ENCODE measurements at places on chromosomes 13 and 19.

- DNase-seq = peak; percentile 11
These were observed 27.7 kb downstream of the ZNF844 start for GRCh38 chr19:12092065-12092867.

DNA sequence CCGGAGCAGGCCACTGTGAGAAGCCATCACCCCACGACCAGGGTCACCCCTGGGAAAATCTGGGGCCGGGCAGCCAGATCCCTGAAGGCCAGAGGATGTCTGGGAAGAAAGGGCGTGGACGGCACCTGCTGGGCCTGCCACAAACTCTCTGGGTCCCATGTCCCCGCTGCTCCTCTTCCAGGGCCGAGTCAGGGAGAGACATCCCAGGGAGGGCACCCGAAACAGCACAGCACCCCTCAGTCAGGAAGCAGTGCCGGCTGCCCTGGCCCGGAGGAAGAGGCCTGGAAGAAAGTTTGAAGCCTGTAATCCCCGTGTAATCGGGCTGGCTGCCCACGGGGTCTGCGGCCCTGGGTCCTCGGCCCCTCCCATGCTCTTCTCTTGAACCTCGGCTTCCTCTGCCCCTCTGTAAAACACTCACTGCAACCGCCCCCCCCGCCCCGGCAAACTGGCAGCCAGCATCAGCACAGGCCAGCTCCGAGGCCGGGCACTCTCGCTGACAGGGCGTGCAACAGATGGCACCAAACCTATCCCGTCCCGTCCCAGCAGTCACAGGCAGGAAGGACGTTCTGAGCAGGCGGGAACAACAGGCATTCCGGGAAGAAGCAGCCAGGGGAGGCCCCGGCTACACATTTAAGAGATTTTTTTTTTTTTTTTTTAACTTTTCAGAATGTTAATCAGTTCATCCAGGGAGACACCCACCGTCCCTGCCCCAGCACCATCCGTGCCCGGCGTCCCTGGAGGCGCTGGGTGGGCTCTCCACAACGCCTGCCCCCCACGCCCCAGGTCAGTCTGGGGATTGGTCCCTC, 1.5 kb downstream of the SBNO2 start:
- no peak for DNase-seq

DNA sequence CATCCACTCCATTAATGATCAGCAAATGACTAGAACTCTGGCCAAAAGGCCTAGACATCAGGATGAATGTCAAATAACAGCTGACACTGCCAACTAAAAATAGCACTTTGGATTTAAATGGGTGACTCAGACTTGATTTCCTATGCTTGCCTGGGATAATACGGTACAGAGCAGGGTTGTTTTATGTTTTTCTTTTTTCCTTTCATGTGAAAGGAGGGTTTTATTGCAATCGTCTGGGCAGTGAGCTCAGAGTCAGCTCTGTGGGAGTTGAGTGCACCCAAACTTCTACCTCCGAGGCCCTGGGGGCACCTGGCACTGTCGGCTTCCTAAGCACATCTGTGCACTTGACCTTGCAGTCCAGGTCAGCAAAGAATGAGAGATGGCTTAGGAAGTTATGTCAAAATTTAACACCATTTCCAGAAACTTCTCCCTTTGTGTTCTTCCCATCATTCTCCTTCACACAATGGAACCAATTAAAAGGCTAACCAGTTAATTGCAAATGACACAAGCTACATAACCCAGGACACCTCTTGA, 134.1 kb downstream of the LACC1 start:
- no peak for DNase-seq

- no peak for DNase-seq
These were observed 47.1 kb downstream of the MLLT1 start for GRCh38 chr19:6232601-6233055.

- DNase-seq = no peak
These were observed 1.3 kb downstream of the TNFSF14 start for GRCh38 chr19:6668691-6669090.

DNA sequence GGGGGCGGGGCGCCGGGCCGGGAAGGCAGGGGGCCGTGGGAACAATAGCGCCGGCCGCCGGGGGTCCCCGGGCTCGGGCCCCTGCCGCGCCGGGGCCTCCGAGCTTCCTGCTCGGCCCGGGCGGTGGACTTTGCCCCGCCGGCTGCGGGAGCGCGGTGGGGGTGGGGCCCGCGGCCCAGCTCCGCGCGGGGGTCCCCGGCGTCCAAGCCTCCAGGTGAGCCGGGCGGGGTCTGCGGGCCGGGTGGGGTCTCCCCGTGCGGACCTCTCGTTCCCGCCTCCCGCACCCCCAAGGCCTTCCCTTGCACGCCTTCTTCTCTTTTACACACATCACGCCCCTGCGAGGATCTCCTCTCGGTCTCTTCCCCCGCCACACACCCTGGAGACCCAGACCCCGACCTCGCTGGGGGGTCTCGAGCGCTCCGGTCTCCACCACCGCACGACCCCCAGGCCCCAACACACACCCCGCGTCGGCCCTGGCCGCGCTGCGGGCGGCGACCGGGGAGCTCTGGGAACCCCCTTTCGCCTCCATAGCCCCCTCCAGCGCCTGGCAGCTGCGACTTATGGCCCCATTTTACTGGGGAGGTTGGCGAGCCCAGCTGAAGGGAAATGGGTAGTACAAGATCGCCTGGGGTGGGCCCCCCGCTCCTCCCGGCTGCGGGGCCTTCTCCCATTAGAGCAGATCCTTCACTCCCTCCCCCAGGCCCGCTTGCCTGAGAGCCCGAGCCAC, 711 bp downstream of the CAMSAP3 start:
- no peak for DNase-seq

- no peak for DNase-seq
These were observed 7.5 kb upstream of the C5AR2 start for GRCh38 chr19:47324502-47324901.

DNA sequence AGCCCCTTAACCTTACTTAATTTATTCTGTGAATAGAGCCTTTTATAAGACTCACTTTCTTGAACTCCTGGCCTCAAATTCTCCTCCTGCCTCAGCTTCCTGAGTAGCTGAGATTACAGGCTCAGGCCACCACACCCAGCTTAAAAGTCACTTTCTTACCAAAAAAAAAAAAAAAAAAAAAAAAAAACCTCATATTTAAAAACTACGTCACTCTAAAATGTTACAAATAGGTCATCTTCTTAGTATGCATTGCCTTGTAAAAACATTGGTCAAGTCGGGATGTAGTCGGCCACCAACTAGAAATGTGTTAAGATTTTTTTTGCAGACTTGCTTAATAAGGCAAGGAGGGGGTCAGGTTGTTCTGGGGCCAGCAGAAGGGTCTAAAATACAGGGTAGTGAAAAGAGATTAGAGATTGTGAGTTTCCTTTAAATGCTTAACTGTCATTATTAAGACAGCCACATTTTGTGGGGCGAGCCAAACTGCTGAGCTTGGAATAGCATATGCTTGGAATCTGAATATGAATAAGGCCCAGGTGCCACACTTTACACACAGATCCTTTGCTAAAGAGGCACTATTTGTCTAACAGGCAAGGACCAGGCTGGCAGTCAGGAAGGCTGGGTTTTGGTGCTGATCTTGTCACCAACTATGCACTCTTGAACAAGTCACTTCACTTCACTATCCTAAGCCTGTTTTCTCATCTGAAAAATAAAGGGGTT, 16.5 kb upstream of the IL17D start:
- DNase-seq = no peak

GRCh38 chr13:45219938-45220375, 19.1 kb upstream of the KCTD4 start:
- DNase-seq = no peak

DNA sequence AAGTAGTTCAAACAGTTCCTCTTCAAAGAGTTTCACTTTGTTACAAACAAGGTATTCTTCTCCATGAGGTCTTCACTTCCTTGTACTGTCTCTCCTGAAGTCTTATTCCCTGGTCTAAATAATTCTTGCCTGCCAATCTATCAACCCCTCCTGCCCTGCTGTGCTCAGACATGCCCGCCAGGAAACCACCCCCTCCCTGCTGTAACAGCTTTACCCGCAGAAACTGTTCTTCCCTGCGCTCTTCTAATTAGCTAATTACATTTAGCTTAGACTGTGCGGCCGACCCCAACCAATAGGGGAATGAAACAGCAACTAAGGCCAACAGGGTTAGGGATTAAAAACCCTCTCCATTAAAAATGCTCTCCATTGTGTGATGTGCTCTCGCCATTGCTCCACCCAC, 46.7 kb downstream of the ZNF846 start:
- DNase-seq = no peak

DNA sequence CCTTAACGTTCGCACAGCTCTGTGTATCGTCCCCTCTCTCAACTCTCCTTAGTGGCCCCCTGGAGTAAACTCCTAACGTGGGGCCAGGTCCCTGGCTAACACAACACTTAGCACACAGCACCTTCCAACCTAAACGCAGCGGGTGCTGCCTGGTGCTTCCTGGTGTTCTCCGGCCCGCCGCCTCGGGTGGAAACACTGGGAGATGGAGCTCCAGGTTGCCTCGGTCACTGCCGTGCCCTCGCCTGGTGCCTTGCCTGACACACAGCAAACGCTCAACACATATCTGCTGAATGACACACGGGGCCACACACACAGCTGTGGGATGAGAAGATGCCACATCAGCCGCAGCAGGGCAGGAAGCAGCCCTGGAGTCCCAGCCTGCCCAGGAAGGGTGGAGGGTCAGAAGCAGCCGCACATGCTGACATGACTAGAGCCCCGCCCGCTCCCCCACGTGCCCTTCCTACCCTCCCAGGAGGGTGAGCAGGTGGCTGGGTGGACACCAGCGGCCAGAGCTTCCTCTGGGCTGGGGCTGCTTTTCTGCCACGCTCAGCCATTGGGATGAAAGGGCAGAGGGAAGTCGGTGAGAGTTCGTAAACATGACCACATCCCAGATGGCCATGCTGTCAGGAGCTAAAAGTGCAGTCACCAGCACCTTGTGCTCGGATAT, 6.6 kb downstream of the PEPD start:
- no peak for DNase-seq

DNA sequence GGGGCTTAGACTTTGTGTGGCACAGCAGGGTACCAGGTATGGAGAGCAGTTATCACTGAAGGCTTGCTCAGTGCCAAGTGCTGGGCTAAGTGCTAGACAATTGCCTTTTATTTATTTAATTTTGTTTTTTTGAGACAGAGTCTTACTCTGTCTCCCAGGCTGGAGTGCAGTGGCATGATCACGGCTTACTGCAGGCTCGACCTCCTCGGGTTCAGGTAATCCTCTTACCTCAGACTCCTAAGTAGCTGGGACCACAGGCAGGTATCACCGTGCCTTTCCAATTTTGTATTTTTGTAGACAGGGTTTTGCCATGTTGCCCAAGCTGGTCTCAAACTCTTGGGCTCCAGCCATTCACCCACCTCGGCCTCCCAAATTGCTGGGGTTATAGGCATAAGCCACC, 256.9 kb downstream of the ZNF536 start:
- no peak for DNase-seq

- DNase-seq = no peak
These were observed 324.4 kb downstream of the SLITRK1 start for GRCh38 chr13:83557845-83558244.

DNA sequence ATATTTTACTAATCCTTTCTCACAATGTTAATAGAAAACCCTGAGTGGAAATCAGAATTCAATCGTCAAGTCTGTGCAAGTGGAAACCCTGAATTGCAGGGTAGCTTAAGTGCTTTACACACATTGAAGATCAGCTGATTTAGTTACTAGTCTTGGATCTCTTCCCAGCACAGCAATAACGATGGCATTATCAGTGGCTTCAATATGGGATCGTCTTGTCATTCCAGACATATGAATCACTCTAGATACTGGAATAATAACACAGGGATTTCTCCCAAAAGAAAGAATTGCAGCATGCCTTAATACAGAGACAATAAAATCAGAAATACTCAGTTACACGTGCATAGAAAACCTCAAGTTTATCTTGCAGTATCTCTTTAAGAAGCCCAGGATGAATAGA, 12.6 kb upstream of the METTL21C start:
- DNase-seq = no peak

GRCh38 chr19:35085947-35086346, 29.7 kb upstream of the FXYD3 start:
- no peak for DNase-seq

DNA sequence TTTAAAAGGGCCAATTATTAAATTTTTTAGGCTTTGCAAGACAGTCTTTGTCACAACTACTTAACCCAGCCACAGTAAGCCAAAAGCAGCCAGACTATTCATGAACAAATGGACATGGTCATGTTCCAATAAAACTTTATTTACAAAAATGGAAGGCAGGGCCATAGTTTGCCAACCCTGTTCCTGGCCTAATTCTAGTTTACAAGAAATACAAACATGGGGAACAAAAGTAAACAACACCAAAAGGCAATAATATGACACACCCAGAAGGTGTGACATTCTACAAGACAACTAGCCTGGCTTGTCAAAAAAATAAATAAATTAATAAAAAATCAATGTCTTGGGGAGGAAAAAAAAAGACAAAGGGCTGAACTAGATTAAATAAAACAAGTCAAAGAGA, 24.8 kb upstream of the CCNP start:
- no peak for DNase-seq

GRCh38 chr19:383922-384798, 24.8 kb downstream of the C2CD4C start:
- no peak for DNase-seq

GRCh38 chr19:41682437-41682836, 5.6 kb downstream of the CEACAM7 start:
- no peak for DNase-seq

GRCh38 chr19:55216461-55217198, 7.3 kb upstream of the PTPRH start:
- DNase-seq = peak; percentile 11
